Pancreas (tissue), 10 donors: ENCODE measurements at places on chromosomes 7 and 10.

- no peak for DNase-seq
Measured at GRCh38 chr7:156194813-156195212, 382.6 kb upstream of the SHH start.

DNA sequence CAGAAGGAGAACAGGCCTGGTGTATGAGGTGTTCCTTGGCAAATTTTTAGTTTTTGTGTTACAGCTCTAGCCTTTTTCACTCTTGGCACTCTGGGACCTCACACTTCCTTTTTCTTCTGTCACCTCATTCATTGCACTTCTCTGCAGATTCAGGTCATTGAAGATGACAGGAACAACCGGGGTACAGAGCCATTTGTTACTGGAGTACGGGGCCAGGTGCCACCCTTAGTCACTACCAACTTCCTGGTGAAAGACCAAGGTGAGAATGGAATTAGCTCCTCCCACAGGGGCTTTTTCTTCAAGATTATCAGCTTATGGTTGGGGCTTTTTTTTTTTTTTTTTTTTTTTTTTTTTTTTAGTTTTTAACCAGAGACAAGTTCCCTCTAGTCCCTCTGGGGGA, 18.5 kb upstream of the CHCHD1 start:
- DNase-seq: no peak

GRCh38 chr7:140304191-140304799, 94.0 kb downstream of the SLC37A3 start:
- DNase-seq: no peak

DNA sequence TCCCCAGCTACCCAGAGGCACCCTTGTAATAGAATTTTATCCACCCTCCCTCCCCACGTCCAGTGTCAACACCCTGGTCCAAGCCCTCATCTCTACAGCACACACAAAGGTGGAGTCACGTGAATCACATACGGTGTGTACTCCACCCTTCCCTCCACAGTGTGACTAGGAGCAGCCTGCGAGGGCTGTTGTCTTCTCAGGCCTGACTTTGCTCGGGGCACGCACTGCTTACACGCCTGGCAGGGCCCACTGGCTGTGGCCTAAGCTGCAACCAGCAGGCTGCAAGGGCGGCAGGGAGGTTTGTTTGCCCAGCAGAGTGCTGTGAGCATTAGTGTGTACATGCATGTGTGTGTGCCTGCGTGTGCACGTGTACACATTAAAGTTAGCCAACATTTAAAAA, 93.7 kb downstream of the COBL start:
- DNase-seq: no peak

- no peak for DNase-seq
Measured at GRCh38 chr7:55305135-55305534, 60.0 kb upstream of the LANCL2 start.

DNA sequence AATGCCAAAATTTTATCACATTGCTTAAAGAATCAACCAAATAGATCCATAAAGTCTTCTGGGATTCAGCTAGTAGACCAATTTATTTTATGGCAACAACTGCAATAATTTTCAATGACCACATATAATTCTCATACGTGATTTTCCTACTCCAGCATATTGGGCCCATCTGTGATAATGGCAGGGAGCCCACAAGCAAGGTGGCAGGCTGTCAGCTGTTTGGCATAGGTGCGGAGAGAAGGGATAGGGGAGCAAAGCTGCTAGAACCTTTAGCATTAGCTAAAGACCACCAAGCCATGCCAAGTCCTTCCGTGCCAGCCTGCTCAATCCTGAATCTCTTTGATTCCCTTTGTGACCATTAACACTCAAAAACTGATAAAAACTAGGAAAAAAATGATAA, 721.2 kb downstream of the XPNPEP1 start:
- DNase-seq: peak; percentile 36

- no peak for DNase-seq
Measured at GRCh38 chr10:75137533-75138438, 26.3 kb downstream of the SAMD8 start.

GRCh38 chr7:141837683-141838082, 3.6 kb downstream of the PRSS37 start:
- DNase-seq: no peak

- DNase-seq: no peak
Measured at GRCh38 chr10:8487346-8487745, 432.9 kb downstream of the GATA3 start.
